ENCODE measurements at places on chromosomes 5 and 9.

DNA sequence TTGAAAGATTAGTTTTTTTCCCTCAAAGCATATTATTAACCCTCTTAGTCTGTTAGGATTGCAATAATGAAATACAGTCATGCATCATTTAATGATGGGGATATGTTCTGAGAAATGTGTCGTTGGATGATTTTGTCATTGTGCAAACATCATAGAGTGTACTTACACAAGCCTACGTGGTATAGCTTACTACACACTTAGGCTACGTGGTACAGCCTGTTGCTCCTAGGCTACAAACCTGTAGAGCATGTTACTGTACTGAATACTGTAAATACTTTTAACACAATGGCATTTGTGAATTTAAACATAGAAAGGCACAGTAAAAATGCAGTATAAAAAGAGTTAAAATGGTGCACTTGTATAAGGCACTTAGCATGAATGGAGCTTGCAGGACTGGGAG, 132.7 kb downstream of the PDE8B start:
- DNase-seq, result no peak

GRCh38 chr9:70832492-70832891, 288.9 kb downstream of the TRPM3 start:
- DNase-seq, result no peak

DNA sequence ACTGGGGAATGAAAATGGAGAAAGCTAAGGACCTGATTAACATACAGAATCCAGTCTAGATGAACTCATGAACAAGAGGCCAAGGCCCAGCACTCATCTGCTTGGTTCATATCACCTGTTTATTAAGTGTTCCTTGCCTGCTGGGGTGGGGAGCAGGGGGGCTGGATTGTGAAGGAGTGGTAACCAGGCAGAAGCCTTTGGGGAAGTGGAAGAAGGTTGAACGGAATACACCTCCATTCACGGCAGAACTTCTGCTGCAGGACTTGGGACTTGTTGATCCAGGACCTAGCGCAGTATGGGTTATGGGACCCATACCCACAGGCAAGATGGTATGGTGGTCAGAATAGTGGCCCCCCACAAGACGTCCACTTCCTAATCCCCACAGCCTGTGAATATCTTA, 8.8 kb upstream of the SEPTIN8 start:
- DNase-seq, result no peak

GRCh38 chr5:34667705-34668104, 11.6 kb downstream of the RAI14 start:
- no peak for DNase-seq

DNA sequence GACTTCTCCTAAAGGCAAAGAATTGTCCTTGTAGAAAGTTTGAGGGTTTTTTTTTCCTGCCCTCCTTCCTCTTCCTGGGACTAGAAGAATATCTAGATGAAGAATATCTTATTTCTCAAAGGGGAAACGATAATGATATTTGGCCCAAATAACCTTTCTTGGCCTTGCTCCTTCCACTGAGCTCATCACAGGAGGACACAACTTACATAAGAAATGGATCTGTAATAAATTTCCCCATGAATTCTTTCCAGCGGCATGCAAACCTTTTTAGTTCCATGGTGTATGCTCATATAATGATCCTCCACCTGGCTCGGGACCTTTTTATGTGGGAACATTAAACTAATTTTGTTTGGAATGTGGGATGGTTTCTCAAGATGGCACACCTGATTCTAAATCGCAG, 304.4 kb downstream of the DMRT2 start:
- DNase-seq, result no peak

- DNase-seq, result no peak
Measured at GRCh38 chr5:81909677-81910076, 62.1 kb upstream of the ATG10 start.

- DNase-seq, result no peak
Measured at GRCh38 chr5:73189871-73190376, 16.9 kb downstream of the TMEM174 start.

DNA sequence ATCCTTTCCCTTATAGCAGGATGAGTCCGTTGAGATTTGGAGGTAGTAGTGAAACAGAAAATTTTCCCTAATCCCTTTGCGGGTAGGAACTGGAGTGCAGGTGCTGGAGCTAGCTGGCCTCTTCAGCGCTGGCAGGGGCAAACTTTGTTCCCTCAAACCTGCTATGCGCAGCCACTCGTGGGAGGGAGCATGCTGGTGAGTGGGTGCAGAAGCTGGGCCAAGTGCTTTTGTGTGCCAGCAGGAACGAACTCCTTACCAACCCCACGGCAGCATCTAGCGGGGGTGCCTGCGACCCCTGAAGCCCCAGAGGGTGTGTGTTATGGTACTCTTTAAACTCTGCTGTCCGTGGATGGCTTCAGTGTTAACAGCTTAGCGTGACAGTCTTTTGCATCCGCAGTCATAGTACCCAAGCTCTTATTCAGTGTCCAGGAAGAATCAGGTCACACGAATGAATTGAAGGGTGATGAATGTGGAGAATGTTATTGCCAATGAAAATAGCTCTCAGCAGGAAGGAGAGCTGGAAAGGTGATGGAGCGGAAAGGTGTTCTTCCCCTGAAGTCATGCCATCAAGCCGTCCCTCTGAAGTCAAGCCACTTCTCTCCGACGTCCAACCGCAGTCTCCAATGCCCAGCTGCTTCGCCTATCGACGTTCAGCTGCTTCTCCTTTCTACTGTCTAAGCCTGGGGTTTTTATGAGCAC, 1445.1 kb upstream of the CDH9 start:
- no peak for DNase-seq

- DNase-seq, result no peak
Measured at GRCh38 chr9:130482463-130482862, 37.7 kb downstream of the ASS1 start.

- DNase-seq, result no peak
Measured at GRCh38 chr5:127826011-127826410, 122.8 kb downstream of the CCDC192 start.

DNA sequence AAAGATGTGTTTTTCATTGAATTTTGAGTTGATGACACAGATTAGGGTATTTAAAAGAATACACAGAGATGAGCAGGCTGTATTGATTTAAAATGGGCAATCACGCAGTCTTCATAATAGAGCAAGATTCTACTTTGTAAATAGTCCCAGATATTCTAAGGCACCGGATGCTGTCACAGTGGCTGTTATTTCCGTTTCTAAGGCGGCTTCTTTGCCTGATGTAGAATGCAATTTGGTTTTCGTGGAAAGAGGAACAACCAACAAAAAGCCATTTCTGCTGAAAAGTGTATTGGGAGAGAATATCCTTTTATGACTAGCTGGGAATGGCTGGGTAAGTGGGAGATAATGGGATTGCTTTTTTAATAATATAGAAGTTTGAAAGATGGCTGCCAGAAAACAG, 17.5 kb downstream of the PRKACG start:
- DNase-seq, result no peak

GRCh38 chr5:30838936-30839496, 354.5 kb upstream of the CDH6 start:
- no peak for DNase-seq

- DNase-seq, result no peak
Measured at GRCh38 chr5:1745123-1745795, 54.4 kb downstream of the MRPL36 start.

DNA sequence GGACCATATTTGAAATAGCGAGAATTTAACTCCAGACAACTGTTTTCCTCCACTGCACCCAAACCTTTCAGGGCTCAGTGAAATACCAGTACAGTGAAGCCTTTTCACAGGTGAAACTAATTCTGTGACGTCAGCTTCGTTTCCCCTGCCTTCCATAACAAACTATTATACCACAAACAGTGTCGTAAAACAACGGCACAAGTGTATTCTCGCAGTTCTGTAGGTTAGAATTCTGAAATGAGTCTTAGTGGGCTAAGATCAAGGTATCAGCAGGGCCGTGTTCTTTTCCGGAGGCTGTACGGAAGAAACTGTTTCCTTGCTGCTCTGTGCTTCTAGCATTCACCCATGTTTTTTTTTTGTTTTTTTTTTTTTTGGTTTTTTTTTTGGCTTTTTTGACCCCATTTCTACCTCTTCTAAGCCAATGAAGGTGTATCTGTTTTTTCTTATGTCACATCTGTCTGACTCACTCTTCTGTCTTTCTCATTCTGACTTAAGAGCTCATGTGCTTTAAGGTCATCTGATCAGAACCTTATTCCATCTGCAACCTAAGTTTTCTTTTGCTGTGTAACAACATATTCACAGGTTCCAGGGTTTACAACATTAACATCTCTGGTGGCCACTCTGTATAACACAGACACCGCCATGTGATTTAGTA, 20.1 kb downstream of the ISOC1 start:
- no peak for DNase-seq

GRCh38 chr9:107935931-107936330, 446.4 kb upstream of the KLF4 start:
- DNase-seq, result no peak

- DNase-seq, result no peak
Measured at GRCh38 chr5:156640691-156641241, 209.3 kb upstream of the PPP1R2B start.

GRCh38 chr9:72315089-72315509, 49.9 kb downstream of the ZFAND5 start:
- no peak for DNase-seq

DNA sequence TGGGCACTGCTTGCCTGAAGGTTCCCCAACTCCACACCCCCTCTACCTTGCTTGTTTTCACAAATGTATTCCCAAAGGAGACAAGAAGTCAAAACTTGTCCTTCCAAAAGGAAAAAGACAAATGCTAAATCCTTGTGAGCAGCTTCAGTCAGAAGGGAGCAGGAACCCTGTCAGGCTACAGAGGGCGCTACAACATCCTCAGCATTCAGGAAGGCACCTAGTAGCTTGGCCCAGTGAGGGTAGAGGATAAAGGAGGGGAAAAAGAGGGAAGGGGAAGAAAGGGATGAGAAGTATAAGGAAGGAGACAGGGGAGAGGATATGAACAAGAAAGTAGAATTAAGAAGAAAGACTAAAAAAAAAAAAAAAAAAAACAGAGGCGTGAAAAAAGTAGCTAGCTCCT, 97.5 kb downstream of the MLLT3 start:
- DNase-seq, result no peak

DNA sequence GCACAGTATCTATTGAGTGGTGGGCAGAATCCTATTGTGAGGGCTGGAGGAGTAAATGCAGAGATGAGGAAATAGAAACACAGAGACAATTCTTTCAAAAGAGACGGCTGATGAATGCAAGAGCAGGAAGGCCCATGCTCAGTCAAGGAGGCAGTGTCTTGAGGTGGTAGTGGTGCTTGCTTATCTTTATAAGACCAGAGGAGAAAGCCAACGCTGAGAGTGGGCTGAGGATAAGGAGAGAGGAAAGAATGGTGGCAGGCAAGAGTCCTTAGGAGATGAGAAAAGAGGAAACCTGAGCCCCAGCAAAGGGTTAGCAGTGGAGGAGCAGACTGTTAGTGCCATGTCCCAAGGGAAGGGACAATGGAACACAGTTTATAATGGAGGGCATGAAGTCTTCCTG, 86.0 kb downstream of the SNCAIP start:
- no peak for DNase-seq

DNA sequence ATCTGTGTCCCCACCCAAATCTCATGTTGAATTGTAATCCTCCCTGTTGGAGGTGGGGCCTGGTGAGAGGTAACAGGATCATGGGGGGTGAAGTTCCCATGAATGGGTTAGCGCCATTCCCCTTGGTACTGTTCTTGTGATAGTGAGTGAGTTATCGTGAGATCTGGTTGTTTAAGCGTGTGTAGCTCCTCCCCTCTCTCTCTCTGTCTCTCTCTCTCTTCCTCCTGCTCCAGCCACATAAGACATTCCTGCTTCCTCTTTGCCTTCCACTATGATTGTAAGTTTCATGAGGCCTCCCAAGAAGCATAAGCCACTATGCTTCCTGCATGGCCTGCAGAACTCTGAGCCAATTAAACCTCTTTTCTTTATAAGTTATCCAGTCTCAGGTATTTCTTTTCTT, 28.8 kb downstream of the C5orf15 start:
- DNase-seq, result no peak

DNA sequence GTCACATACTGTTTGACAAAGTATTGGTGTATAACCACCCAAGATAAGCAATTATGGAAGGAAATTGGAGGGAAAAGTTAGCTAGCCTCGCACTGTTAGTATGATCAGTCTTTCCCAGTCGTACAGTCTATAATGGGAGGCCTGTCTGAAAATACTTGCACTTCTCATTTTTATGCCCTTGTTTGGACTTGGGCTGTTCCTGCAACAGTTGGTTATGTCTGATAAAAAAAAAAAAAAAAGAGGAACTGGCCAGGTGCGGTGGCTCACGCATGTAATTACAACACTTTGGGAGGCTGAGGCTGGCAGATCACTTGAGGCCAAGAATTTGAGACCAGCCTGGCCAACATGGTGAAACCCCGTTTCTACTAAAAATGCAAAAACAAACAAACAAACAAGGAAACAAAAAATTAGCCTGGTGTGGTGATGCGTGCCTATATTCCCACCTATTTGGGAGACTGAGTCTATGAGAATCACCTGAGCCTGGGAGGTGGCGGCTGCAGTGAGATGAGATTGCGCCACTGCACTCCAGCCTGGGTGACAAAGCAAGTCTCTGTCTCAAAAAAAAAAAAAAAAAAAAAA, 58.3 kb upstream of the ANKRD33B start:
- no peak for DNase-seq

DNA sequence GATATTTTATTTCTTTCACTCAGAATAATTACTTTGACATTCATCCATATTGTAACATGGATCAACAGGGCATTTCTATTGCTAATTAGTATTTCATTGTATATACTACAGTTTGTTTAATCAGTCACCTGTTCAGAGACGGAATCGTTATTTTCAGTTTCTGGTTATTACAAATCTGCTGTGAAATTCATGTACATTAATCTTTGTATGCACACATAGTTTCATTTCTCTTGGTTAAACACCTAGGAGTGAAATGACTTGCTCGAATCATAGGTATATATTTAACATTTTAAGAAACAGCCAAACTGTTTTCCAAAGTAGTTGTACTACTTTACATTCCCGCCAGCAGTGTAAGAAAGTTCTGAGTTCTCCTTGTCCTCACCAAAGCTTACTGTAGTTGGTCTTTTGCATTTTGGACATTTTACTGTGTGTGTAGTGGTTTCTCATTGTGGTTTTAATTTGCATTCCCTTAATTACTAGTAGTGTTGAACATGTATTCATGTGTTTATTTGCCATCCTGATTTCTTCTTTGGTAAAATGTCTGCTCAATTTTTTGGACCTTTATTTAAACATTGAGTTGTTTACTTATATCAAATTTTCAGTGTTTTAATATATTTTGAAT, 198.2 kb downstream of the SAXO1 start:
- DNase-seq, result no peak

- DNase-seq, result no peak
Measured at GRCh38 chr5:175674731-175675346, 17.0 kb downstream of the HRH2 start.

DNA sequence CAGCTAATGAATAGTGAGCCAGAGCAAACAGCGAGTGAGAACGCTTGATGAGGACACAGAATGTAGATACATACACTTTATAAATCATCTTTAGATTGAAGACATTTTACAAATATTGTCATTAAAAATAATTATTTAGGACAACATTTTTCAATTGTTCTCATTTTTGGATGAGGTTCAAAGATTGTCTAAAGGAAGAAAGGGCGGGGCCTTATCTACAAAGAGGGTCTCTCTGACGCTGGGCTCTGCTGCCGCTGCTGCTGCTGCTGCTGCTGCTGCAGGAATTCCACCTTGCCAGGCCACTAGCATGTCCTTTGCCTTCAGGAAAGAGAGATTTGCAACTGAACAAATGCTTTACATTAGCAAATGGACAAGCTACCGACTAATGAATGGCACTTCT, 220.7 kb upstream of the TMEM161B start:
- DNase-seq, result no peak

GRCh38 chr9:76082057-76082456, 191.6 kb downstream of the PCSK5 start:
- DNase-seq, result no peak

GRCh38 chr5:90366948-90367347, 42.6 kb downstream of the CETN3 start:
- no peak for DNase-seq
